Stimulated activated CD8-positive, alpha-beta memory T cell treated with anti-CD3 and anti-CD28 coated beads, Interleukin-2, amount 100 ng/mL, for 1 hour (primary cell): ENCODE measurements at places on chromosomes 5 and 9.

DNA sequence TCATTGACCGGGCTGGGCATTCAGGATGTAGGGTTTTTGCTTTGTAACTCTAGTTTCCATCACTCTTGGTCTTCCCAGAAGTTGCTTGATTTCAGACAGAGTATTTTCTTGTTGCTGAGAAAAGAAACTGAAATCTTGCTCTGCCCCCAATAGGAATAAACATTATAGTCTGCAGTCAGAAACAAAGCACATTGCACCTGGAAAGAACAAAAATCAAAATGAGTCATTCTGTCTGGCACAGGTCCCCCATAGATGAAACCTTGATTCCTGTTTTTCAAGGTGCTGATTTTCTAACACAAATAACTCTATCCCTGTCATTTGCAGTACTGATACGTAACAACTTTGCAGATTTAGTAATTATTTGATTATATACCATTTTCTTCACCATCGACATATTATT is 232.1 kb downstream of the FBXO4 start:
- no peak for DNase-seq

DNA sequence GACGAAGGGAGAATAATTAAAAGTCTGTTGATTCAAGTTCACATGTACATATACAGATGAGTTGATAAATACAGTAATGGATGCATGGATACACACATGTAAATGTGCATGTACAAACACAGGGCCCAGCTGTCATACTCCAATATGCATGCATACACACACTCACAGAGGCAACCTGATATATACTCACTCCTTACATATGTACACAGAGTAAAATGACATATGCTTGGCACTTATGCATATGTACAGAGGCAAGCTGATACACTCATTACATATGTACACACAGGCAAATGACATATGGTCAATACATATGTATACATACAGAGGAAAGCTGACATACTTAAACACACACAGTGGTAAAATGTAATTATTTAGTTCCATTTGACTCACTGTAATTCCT is 7.2 kb upstream of the TMEFF1 start:
- no peak for DNase-seq

DNA sequence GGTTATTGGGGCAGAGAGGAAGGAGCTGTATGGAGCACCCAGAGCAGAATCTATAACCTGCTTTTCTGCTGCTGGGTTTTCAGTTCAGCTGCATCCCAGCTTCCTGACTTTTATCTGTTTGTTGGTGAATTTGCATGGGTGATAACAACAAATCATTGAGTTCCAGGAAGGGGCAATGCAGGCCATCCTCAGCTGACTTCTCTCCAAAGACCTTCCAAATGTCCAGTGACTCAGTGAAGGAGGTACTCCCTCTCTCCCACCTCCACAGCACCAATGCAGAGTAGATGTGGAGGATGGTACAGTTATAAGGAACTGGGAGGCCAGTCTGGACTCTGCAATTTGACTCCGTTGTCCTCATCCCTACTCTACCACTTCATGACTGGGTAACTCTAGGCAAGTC is 1.6 kb upstream of the TXN start:
- no peak for DNase-seq

- no peak for DNase-seq
These were observed 8.6 kb downstream of the MLANA start for GRCh38 chr9:5899292-5899691.
